ENCODE measurements at places on chromosomes 11 and 22. TPM values are rescaled to one million over a fixed set of nuclear protein-coding genes. Genes with fewer than 3 reads are reported as not detected.

GRCh38 chr22:19634226-19634975, 79.9 kb upstream of the SEPTIN5 start:
- H3K36me3 ChIP-seq: no peaks in the 10 kb centered on the region
- no peaks in the 10 kb centered on the region for H3K4me1 ChIP-seq
- no peak overlapping the region for H3K4me3 ChIP-seq
- no peak overlapping the region for H3K27ac ChIP-seq
- peak; percentile 67 for DNase-seq
- peaks cover 7% of the 10 kb centered on the region for H3K27me3 ChIP-seq

Gene SYT13
- total RNA-seq: 1.8 TPM

- H3K4me1 ChIP-seq: peaks cover 66% of the 10 kb centered on the region
- peak within 1 kb of the TSS; percentile 46 for H3K4me3 ChIP-seq
- no peaks in the 10 kb centered on the region for H3K36me3 ChIP-seq
- peak; percentile 97 for DNase-seq
- peak within 1 kb of the TSS; percentile 88 for H3K27ac ChIP-seq
These were observed at the start of gene ALDH3B1 for GRCh38 chr11:68010090-68011041. Gene ALDH3B1, plus strand, starts transcription at chr11:68010327. Its CDS starts 4,971 bp downstream, at chr11:68015298.

Gene ALDH3B2
- 120 TPM for total RNA-seq

Gene KIAA1671
- total RNA-seq: 116 TPM

DNA sequence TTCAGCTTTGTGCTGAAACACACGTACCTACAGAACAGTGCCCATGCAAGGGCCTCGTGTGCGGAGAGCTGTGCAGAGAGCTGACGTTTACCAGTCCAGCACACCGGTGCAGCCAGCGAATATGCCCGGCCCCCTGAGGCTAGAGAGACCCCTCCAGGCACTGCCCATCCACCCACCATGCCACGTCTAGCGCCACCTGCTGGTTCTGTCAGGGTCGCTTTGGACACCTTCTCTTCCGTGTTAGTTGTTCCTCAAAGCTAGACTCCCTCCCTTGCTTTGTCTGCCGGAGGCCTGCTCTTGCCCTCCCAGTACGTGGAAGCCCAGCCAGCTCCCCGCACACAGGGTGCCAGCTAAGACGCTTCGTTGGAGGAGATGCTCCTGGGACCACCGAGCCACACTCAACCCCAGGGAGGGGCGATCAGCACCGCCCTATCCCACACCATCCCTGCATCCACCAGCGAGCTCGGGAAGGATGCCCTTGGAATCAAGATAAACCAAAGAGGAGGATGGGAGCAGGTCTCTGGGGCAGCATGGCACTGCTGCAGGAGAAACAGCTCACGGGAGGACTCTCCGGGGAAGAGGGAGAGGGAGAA, 43.4 kb downstream of the CPT1A start:
- H3K27me3 ChIP-seq: no peaks in the 10 kb centered on the region
- no peak overlapping the region for H3K4me3 ChIP-seq
- no peak overlapping the region for H3K27ac ChIP-seq
- H3K4me1 ChIP-seq: no peaks in the 10 kb centered on the region
- peaks cover 93% of the 10 kb centered on the region for H3K36me3 ChIP-seq
- DNase-seq: no peak

GRCh38 chr11:73524774-73525173, 73.1 kb downstream of the FAM168A start:
- H3K4me1 ChIP-seq: peaks cover 23% of the 10 kb centered on the region
- no peak overlapping the region for H3K4me3 ChIP-seq
- no peak for DNase-seq

- peaks cover 4% of the 10 kb centered on the region for H3K4me1 ChIP-seq
- DNase-seq: no peak
- no peak overlapping the region for H3K27ac ChIP-seq
- no peaks in the 10 kb centered on the region for H3K27me3 ChIP-seq
- H3K4me3 ChIP-seq: no peak overlapping the region
These were observed 140.3 kb upstream of the MTNR1B start for GRCh38 chr11:92829121-92829520.

GRCh38 chr22:38865201-38866023, 6.6 kb downstream of the CBX6 start:
- H3K27ac ChIP-seq: peak overlapping the region; percentile 62
- H3K36me3 ChIP-seq: peaks cover 16% of the 10 kb centered on the region
- H3K4me1 ChIP-seq: peaks cover 51% of the 10 kb centered on the region
- DNase-seq: no peak
- H3K27me3 ChIP-seq: no peaks in the 10 kb centered on the region

DNA sequence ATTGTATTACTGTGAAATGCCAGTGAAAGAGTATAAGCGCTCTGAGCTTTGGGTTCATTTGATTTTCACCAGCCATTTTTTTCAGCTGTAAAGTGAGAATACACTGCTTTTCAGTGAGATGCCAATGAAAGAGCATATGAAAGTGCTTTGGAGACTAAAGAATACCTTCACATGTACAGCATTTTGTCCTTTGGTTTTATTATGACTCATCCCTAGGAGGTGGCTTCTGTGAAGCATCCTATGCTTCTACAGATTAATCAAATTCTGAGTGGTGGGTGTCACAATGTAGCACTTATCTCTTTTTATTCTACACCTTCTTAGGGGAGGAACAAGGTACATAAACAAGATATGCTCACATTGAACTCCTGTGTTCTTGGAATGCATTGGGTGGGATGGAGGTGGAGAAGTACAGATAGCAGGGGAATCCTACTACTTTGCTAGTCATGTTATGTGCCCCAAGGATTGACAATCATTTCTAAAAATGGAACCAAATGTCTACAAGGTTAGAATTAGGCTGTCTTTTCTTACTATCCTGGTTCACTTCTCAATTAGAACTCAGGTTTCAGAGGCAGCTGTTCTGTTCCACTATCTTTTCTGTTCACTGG, 18.7 kb downstream of the TRIM44 start:
- H3K27me3 ChIP-seq: no peaks in the 10 kb centered on the region
- H3K27ac ChIP-seq: no peak overlapping the region
- H3K4me1 ChIP-seq: peaks cover 7% of the 10 kb centered on the region
- H3K4me3 ChIP-seq: no peak overlapping the region
- H3K36me3 ChIP-seq: peaks cover 10% of the 10 kb centered on the region

DNA sequence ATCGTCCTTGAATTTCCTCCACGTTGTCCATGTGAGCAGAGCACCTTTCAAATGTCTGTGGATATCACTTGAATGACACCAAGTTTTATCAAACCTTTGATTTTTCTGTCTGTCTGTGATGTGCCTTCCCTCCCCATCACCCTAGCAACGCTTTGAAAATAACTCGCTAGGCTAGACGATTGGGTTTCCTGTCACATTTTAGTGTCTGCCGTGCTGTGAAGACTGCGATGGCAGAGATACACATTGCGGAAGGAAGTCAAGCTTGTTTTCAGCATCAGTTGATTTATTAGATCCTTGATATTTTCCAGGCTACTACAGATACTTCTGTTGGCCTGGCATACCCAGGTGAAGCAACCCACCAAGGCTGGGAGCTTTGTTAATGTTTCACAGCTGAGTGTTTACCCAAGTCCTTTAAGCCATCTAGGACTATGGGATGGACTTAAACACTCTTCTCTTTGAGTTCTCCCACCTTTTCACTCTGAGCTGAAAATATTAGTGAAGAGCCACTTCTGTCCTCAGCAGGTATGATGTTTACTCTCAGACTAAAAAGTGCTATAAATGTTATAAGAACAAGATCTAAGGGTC, 93.6 kb upstream of the CD44 start:
- H3K27ac ChIP-seq: no peak overlapping the region
- H3K4me3 ChIP-seq: no peak overlapping the region
- H3K4me1 ChIP-seq: peaks cover 42% of the 10 kb centered on the region
- H3K27me3 ChIP-seq: no peaks in the 10 kb centered on the region
- H3K36me3 ChIP-seq: no peaks in the 10 kb centered on the region

Gene OR51E2
- not detected for total RNA-seq

Gene ACR
- total RNA-seq: not detected

- H3K27me3 ChIP-seq: no peaks in the 10 kb centered on the region
- H3K27ac ChIP-seq: no peak overlapping the region
- H3K4me1 ChIP-seq: peaks cover 9% of the 10 kb centered on the region
- no peak overlapping the region for H3K4me3 ChIP-seq
- DNase-seq: no peak
- no peaks in the 10 kb centered on the region for H3K36me3 ChIP-seq
These were observed 227.5 kb downstream of the CTTN start for GRCh38 chr11:70625582-70626518.
